AG04449 (cell line): ENCODE measurements at places on chromosomes 2 and 18.

DNA sequence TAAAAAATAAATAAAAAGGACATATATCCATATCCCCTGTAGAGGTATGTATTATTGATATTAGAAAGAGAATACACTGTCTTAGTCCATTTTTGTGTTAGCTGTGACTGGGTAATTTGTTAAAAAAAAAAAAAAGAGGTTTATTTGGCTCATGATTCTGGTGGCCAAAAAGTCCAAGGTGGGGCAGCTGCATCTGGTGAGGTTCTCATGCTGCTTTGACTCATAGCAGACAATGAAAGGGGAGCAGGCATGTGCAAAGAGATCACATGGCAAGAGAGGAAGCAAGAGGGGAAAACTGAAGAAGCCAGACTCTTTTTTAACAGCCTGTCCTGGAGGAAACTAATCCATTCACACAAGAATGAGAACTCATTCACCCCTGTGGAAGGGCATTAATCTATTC lies 101.6 kb upstream of the MAP4K3 start:
- DNase-seq: no peak

DNA sequence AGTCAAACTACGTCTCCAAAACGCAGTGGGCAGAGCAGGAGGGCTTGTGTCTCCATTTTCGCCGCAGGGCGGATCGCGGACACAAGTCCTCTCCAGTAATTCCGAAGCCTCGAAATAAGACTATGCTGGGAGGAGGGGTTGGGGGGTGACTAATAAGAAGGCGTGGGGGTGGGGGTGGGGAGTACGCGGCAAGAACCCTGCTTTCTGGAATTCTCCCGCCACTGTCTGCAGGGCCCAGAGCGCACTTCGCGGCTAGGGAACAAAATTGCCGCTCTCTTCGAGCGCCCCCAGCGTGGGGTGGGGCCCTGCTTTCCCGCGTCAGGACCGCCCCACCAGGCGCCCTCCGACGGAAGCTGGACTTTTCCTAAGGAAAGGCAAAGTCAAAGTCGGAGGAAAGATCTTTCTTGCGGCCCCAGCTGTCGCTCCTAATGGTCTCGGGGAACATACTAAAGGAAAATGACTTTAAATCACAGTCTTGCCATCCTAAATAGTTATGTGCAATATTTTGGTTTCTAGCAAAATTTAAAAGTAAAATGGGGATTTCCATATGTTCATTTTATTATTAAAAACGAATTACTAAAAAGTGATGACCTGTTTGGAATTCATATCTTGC lies 11.9 kb downstream of the NR4A2 start:
- no peak for DNase-seq

DNA sequence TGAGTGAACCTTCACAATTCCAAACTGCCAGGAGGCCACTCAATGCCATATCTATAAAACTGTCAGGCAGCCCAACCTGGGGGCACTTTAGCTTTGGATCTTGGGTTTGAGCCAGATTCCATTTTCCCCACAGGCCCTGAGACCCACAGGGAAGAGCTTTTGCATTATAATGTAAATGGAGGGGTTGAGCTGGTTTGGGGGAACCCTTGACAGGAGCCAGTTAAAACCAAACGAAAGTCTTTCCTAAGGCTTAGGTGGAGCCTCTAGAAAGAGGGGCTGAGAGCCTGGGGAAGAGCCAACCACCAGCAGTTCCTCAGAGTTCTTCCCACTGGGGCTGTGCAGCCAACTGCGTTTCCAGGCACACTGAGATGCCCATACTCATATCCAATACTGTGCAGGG lies 42.7 kb downstream of the BCL11A start:
- DNase-seq: no peak

GRCh38 chr2:15881120-15881433 lies 59.3 kb upstream of the MYCN start:
- DNase-seq: no peak

- no peak for DNase-seq
Measured at GRCh38 chr18:76572518-76573247, 77.6 kb upstream of the ZNF516 start.

GRCh38 chr2:216245391-216245975 lies 126.8 kb downstream of the MARCHF4 start:
- no peak for DNase-seq
